ENCODE measurements at places on chromosomes 11 and 22. TPM values are rescaled to one million over a fixed set of nuclear protein-coding genes. Genes with fewer than 3 reads are reported as not detected.

DNA sequence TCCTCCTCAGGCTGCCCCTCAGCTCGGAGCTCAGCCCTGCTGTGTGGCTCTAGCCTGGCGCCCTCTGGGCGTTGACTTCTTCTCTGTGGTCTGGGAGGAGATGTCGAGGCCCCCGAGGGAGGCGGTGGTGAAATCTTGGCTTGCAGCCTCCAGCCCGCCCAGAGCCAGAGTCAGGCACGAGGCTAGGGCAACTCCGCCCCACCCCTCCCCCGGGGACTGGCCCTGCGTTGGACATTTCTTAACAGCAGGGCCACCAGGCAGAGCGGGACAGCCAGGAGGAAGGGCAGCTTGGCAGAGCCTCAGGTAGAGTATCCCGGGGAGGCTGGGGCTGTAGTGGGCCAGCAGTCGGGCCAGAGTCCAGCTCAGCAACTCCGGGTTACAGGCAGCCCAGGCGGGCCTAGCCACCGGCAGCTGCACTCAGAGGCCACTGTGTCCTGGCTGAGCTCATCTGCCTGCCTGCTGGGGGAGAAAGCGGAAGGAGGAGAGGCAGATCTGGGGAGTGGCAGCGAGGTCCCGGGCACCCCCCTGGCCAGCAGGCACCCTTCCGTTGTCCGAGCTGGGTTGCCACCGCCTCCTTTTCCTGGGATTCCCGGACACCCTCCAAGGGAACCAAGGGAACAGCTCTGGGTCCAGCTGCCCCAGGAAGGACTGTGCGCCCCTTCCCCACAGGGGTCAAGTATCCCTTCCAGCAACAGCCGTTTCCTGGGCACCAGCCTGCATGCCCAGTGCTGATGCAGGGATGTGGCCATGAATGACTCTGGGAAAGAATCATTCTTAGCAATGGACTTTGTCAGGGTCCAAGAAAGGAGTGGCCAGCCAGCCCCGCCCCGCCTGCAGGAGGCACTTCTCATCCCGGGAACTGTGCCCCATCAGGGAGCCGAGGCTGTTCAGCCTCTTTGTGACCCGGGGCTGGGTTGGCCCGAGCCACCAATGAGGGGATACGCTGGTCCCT, at the start of gene ALDH3B1:
ALDH3B1 (plus strand) TSS at position 238 of the 952 bp plus-strand sequence. CDS start 4,971 bp downstream, outside the sequence.
- no peaks in the 10 kb centered on the region for H3K36me3 ChIP-seq
- H3K27ac ChIP-seq, result peak within 1 kb of the TSS; percentile 49
- no peaks in the 10 kb centered on the region for H3K27me3 ChIP-seq
- H3K4me3 ChIP-seq, result no peak within 1 kb of the TSS

DNA sequence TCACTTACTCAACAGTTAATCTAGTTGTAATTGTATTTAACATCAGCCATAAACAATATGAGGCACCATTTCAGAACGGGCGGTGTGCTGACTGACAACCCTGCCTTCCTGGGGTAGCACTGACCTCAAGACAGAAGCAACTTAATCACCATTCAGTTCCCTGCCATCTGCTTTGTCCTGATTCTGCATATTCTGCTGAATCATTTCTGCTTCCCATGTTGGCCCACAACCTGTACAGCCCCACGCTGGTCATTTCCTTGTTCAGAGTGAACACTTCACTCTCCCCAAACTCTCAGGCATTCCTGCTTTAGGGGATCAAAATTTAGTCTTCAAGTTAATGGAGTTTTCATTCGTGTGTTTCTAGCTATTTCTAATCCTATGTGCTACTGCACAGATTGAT, 132.3 kb upstream of the ZBED5 start:
- H3K4me1 ChIP-seq, result no peaks in the 10 kb centered on the region
- peaks cover 6% of the 10 kb centered on the region for H3K27me3 ChIP-seq
- H3K4me3 ChIP-seq, result no peak overlapping the region
- no peak for DNase-seq
- no peak overlapping the region for H3K27ac ChIP-seq

Gene NOX4
- not detected for total RNA-seq

Gene EFCAB6
- 0.26 TPM for total RNA-seq

DNA sequence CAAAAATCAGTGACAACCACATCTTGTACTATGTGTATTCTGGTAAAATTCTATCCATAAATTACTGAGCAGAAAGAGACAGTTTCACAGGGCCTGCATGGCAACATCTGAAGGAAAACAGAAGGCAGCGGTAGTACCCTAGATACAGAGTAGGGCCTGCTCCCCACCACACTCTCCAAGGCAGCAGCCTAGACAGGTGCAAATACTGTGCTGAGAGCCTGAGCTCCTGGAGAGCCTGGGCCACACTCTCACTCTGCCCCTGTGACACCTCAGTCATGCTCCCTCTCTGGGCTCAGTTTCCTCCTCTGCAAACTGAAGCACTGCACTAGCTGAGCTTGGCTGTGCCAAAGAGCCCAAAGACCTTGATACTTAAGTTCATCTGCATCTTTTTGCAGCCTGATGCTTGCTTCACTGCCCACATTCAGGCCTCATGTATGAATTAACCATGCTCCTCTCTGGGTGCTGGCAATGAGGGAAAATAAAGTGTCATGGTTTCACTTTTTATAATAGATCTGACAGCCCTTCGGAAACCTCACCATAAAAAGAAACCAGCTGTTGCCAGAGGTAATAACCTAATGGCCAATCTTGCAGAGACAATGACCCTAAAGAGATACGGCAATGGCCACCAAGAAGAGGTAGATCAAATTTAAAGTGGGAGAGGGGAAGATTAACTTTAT, 104.7 kb downstream of the PLEKHA7 start:
- no peaks in the 10 kb centered on the region for H3K36me3 ChIP-seq
- no peak for DNase-seq
- H3K4me1 ChIP-seq, result no peaks in the 10 kb centered on the region
- no peak overlapping the region for H3K4me3 ChIP-seq

GRCh38 chr11:105588001-105588400, 21.9 kb upstream of the GRIA4 start:
- DNase-seq, result no peak
- H3K27ac ChIP-seq, result no peak overlapping the region
- no peak overlapping the region for H3K4me3 ChIP-seq

DNA sequence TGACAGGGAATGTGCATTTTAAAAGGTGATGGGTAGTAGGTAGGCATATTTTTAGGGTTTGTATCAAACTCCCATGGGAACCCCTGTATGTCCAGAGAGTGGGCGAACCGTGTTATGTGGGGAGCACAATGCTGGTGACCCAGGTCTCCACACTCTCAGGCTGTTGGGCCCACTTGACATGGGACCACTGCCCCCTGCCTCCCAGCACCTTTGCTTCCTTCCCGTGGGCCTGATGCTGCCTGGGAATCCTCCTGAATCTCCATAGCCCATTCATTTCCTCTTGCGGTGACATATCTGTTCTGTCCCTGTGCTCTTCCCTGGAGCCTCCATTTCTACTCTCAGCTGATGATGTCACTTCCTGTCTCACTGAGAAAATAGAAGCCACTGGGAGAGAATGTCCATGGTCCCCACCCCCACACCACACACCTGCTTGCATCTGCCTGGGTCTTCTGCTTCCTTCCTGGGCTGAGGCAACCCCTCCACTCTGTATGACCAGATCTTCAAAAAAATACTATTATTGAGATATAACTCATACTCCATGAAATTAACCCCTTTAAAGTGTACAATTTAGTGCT, 55.8 kb upstream of the THY1 start:
- peaks cover 7% of the 10 kb centered on the region for H3K27me3 ChIP-seq
- H3K4me3 ChIP-seq, result no peak overlapping the region
- DNase-seq, result no peak
- H3K4me1 ChIP-seq, result no peaks in the 10 kb centered on the region
- H3K36me3 ChIP-seq, result no peaks in the 10 kb centered on the region

DNA sequence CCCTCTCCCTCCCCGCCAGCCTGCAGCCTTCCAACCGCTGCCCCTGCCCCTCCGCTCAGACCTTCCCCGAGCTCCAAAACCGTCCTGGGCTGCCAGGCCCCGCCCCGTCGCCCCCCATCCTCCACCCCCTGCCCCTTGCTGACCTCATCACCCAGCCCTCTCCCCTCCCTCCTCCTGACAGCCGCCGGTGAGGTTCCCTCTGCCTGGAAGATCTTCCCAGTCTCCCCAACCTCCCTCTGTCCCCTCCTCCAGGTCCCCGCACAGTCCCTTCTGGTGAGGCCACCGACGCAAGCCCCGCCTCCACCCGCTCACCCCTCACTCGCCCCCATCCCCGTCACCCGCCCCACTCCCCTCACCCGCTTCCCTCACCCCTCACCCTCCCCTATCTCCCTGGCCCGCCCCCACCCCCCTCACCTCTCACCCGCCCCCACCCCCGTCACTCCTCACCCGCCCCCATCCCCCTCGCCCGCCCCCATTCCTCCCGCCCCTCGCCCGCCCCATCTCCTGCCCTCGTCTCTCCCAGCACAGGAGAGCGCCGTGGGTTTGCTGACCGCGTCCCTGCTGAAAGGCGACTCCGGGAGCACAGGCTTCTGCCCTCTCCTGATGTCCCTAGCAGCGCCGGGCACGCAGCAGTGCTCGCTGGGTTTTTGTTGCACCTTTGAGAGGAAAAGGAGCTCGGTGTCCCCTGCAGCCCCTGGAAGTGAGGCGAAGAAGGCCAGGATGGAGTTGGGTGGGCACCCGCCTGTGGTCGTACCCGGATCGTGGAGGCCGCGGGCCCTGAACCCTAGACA, 16.4 kb upstream of the UPK3A start:
- DNase-seq, result no peak
- H3K27me3 ChIP-seq, result peaks cover 28% of the 10 kb centered on the region
- H3K4me3 ChIP-seq, result peak overlapping the region; percentile 71
- peaks cover 20% of the 10 kb centered on the region for H3K4me1 ChIP-seq

DNA sequence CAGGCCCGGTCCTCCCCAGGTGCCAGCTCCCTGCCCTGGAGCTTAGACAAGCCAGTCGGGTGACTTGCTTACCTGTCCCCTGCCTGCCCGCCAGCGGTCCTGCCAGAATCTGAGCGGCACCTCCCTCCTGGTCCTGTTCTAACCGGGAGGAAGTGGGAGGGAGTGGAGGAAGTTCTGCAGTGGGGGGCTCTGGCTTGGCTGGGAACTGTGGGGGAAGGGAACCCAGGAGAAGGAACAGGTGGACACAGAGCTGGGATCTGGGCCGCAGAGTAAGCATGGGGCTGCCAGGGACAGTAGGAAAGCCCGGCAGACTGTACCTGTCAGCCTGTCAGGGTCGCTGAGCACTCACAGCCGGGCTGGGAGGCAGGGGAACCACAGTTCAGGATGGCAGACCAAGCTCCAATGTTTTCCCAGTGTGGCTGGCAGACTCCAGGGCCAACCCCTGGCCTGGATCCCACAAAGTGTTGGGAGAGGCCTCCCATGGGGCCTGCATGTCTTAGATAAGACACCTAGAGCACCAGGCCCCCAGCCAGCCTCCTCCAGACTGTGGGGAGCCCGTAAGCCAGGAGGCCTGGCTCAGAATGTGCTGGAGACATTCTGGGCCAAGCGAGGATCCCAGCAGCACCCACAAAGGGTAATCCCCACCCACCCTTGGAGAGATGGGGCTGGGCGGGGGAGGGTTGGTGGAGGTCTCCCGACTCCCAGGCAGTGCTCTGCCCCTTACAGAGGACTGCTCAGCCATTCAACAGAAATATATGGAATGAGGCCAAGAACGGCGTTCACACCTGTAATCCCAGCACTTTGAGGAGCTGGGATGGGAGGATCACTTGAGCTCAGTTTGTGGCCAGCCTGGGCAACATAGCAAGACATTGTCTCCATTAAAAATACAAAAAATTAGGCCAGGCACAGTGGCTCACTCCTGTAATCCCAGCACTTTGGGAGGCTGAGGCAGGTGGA, 2.3 kb downstream of the CYB5R3 start:
- peaks cover 2% of the 10 kb centered on the region for H3K27me3 ChIP-seq
- no peak for DNase-seq
- H3K4me3 ChIP-seq, result no peak overlapping the region
- peaks cover 26% of the 10 kb centered on the region for H3K4me1 ChIP-seq
- no peak overlapping the region for H3K27ac ChIP-seq
- peaks cover 4% of the 10 kb centered on the region for H3K36me3 ChIP-seq

DNA sequence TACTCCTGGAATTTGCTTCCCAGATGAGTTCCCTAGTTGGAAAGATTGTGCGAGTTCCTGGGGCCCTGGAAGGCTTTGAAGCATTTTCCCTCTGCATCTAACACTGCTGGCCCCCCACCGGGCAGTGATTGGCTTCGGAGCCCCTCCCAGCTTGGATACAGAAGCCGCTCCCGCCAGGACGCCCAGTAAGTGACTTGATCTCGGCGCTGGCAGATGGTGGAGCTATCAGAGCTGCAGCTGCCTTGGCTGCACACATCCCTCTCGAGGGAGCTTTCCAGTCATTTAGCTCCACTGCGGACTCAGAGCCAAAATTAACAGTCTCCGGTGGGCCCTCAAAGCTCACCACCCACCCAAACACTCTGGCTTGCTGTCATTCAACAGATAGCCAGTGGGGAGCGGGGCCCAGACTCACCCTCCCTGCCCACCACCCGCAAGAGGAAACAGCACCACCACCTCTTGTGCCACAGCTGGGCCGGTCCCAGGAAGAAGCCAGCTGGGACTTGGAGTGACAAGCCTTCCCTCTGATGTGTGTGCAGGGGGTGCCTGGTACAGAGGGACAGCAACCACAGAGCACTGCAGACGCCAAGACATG, 162.3 kb downstream of the TRIM29 start:
- H3K4me3 ChIP-seq, result no peak overlapping the region
- H3K4me1 ChIP-seq, result no peaks in the 10 kb centered on the region
- no peak for DNase-seq
- H3K27me3 ChIP-seq, result no peaks in the 10 kb centered on the region
- no peaks in the 10 kb centered on the region for H3K36me3 ChIP-seq

- no peak overlapping the region for H3K4me3 ChIP-seq
- no peak for DNase-seq
- peaks cover 22% of the 10 kb centered on the region for H3K27me3 ChIP-seq
Measured at GRCh38 chr22:18994701-18995326, 58.7 kb upstream of the PRODH start.

DNA sequence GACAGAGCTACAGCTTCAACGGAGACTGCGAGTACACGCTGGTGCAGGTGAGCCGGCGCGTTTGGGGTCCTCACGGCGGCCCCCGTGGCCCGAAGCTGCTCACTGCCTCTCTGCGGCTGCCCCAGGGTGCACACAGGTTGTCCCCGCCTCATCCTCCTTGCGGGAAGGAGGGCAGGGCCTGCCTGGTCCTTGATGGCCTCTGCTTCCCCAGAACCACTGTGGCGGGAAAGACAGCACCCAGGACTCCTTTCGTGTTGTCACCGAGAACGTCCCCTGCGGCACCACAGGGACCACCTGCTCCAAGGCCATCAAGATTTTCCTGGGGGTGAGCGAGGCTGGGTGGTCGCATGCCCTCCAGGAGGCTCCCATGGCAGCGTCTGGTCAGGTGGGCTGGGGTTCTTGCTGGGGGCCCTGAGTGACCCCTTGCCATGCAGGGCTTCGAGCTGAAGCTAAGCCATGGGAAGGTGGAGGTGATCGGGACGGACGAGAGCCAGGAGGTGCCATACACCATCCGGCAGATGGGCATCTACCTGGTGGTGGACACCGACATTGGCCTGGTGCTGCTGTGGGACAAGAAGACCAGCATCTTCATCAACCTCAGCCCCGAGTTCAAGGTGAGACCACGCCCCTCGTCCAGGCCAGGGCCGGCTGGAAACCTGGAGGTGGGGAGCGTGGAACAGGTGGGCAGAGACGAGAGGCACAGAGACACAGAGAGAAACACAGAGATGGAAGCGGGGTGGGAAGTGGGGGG, 19.4 kb downstream of the MUC5AC start:
- H3K27ac ChIP-seq, result no peak overlapping the region
- H3K4me3 ChIP-seq, result no peak overlapping the region
- H3K4me1 ChIP-seq, result no peaks in the 10 kb centered on the region
- H3K27me3 ChIP-seq, result no peaks in the 10 kb centered on the region
- no peak for DNase-seq

- H3K27ac ChIP-seq, result no peak overlapping the region
- H3K27me3 ChIP-seq, result no peaks in the 10 kb centered on the region
- H3K4me3 ChIP-seq, result no peak overlapping the region
Measured at GRCh38 chr22:38485783-38486182, 17.9 kb downstream of the KDELR3 start.

GRCh38 chr22:32854351-32854804, 52.9 kb downstream of the TIMP3 start:
- peaks cover 2% of the 10 kb centered on the region for H3K27me3 ChIP-seq
- H3K27ac ChIP-seq, result no peak overlapping the region
- H3K4me1 ChIP-seq, result no peaks in the 10 kb centered on the region
- no peaks in the 10 kb centered on the region for H3K36me3 ChIP-seq
- no peak for DNase-seq
